Right lung (tissue), 10 donors: ENCODE measurements at places on chromosomes 4 and X. TPM values are rescaled to one million over a fixed set of nuclear protein-coding genes. Genes with fewer than 3 reads are reported as not detected.

Gene TSPAN6
- 120 TPM for polyA plus RNA-seq

GRCh38 chr4:56252561-56253152, 134.6 kb downstream of the AASDH start:
- DNase-seq, result no peak

GRCh38 chrX:133637765-133638164, 222.5 kb upstream of the GPC4 start:
- DNase-seq, result no peak

- no peak for DNase-seq
Observed at GRCh38 chr4:140679576-140679975, 76.6 kb downstream of the TBC1D9 start.

Gene ATP2B3
- polyA plus RNA-seq, result 0.28 TPM

- no peak for DNase-seq
Observed at GRCh38 chrX:54509400-54509799, 13.4 kb upstream of the FGD1 start.

GRCh38 chrX:154734061-154734781, 16.7 kb downstream of the GAB3 start:
- no peak for DNase-seq

DNA sequence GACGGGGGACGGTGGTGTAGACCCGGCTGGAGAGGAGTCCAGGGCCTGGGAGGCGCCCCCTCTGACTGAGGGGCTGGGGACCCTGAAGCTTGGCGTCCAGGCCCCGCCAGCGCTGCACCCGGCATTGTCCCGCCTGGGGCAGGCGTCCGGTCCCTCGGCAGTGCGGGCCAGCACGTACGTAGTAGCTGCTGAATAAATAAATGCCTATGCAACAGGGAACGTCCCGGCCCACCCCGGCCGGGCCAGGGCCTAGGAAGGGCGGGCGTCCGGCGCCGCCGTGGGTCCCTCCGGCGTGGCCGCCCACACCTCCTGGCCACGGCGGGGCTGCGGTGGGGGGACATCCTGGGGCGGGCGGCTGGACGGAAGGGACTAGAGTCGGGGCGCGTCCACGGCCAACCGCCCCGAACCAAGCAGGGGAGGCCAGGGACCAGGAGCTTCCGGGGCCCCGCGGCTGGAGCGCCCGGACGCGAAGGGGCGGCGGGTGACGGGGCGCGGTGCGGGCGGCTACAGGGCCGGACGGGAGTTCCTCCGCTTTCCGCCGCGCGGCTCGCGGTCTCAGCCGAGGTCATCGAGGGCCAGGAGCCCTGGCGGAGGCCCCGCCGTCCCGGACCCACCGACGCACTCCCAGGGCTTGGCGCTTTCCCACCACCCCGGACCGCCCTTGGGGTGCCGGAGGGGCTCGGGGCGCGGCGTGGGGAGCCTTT, 886 bp upstream of the WWC2 start:
- DNase-seq, result peak; percentile 68

Gene ZNF630
- 2.8 TPM for polyA plus RNA-seq

Gene S100P
- polyA plus RNA-seq, result 5.3 TPM

Gene FAM149A
- polyA plus RNA-seq, result 25.9 TPM
